ENCODE measurements at places on chromosomes 6 and 20. TPM values are rescaled to one million over a fixed set of nuclear protein-coding genes. Genes with fewer than 3 reads are reported as not detected.

DNA sequence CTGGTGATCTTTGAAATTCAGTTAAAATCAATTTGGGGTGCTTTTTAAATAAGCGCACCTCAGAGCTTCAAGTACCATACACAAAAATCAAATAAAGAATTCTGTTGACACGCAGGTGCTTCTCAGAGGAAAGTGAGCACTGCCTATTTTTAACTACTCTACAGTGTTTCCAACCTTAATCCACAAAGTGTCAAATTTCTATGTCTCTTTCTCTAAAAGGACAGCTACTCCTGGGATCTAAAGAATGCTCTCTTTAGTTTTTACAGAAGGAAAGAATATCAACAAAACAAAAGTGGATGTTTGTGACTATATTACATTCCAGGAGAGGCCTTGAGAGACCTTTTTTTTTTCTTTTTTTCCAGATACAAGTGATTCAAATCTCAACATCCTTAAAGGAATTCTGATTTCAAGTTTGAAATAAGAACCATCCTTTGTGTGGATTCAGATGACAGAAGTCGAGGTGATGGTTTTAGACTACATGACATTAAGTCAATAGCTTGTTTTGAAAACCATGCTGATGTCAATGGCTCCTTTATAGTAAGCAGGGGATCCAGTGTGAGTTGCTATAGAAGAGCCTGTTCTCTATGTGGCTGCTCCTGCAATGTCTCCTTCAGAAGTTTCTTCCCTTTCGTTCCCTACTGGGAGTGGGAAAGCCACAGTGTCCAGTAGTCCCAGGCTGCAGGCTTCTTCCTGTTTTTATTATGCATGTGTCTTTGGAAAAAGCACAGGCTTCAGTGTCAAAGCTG lies 67.2 kb upstream of the DEFB112 start:
- H3K4me1 ChIP-seq: no peaks in the 10 kb centered on the region
- no peak overlapping the region for H3K27ac ChIP-seq
- no peaks in the 10 kb centered on the region for H3K27me3 ChIP-seq
- H3K36me3 ChIP-seq: no peaks in the 10 kb centered on the region
- no peak for DNase-seq

DNA sequence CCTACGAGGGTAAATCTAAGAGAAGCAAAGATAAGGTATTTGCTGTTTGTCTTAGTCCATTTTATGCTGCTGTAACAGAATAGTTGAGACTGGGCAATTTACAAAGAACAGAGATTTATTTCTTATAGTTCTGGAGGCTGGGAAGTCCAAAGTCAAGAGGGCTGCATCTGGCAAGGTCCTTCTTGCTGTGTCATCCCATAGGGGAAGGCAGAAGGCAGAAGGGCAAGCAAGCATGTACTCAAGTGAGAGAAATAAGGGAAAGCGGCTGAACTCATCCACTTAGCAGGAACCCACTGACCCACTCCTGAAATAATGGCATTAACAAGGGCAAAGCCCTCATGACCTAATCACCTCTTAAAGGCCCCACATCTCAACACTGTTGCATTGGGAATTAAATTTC lies 102.7 kb downstream of the AGPAT4 start:
- no peaks in the 10 kb centered on the region for H3K27me3 ChIP-seq
- no peak for DNase-seq
- H3K27ac ChIP-seq: no peak overlapping the region
- no peak overlapping the region for H3K4me3 ChIP-seq
- no peaks in the 10 kb centered on the region for H3K36me3 ChIP-seq

DNA sequence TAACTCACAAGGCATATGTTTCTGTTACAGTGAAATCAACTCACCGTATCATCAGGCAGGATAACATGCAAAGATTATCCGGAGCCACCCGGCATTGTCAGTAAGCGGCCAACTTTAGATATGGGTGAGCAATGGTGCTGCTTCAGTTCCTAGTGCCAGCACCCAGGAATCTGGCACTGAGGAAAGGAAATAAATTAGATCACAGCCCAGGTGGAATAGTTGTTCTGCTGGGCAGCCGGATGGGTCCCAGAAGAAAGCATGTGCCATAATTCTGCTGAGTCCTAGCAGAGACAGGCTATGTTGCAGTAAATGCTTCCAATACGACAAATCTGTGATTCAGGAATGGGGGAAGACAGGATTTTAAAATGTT lies 183.6 kb upstream of the SPTLC3 start:
- H3K4me1 ChIP-seq: no peaks in the 10 kb centered on the region
- H3K27ac ChIP-seq: no peak overlapping the region
- no peak for DNase-seq
- H3K4me3 ChIP-seq: no peak overlapping the region
- H3K36me3 ChIP-seq: no peaks in the 10 kb centered on the region

DNA sequence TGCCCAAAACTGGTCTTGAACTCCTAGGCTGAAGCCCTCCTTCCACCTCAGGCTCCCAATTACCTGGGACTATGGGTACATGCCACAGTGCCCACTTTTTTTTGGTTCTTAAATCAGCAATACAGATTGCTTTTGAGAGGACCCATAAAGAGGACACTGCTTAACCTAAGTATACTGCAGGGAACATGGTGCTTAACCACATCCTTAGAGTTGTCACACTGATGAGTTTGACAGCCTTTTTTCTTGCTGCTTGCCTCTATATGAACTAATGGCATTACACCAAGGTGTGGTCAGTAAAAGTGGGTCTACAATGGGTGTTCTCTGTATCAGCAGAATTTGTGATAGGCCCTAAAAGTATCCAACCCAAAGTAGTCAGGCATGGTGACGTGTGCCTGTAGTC lies 7.2 kb upstream of the SLC35D3 start:
- H3K4me3 ChIP-seq: no peak overlapping the region
- no peaks in the 10 kb centered on the region for H3K4me1 ChIP-seq
- DNase-seq: no peak
- no peak overlapping the region for H3K27ac ChIP-seq
- no peaks in the 10 kb centered on the region for H3K36me3 ChIP-seq
- H3K27me3 ChIP-seq: peaks cover 13% of the 10 kb centered on the region

DNA sequence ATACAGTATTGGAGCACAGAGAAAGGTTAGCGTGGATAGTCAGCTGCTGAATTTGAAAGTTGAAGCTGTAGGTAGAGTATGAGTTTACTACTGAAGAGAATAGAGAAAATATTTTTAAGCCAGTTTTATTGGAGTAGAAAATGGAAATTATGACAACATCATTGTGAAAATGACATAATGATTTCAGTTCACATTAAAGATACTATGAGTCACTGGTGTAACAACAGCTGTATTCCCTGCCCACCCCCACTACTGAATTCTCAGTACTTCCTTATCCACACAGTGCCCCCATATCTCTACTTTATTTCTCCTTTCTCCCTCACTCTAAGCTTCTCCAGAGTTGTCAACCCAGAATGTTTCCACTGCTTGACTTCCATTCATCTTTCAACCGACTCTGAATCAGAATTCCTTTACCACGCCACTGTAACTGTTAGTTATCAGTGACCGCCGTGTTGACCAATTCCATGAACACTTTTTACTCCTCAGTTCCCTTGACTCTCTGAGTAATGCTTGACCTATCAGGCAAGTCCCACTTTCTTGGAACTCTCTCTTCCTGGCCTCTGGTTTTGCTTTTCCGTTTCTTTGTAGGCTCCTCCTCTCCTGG lies 139.6 kb downstream of the AIG1 start:
- H3K4me3 ChIP-seq: no peak overlapping the region
- H3K27ac ChIP-seq: no peak overlapping the region
- no peak for DNase-seq

DNA sequence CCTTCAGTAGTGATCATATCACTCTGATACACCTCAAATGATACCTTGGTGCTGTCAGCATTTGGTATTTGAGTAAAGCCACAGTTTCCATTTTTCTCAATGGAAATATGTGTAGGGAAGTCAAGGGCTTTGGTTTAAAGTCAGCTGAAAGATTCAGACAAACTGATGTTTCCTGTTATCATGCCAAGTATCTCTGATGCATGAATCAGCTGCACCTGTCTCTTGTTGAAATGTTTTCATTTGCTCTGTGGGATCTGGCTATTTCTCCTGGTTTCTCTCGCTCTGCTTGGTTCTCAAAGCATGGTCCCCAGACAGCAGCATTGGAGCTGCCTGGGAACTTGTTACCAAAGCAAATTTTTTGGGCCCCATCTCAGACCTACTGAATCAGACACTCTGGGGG lies 23.5 kb downstream of the ZFP64 start:
- H3K4me3 ChIP-seq: no peak overlapping the region
- DNase-seq: no peak
- H3K27ac ChIP-seq: no peak overlapping the region

DNA sequence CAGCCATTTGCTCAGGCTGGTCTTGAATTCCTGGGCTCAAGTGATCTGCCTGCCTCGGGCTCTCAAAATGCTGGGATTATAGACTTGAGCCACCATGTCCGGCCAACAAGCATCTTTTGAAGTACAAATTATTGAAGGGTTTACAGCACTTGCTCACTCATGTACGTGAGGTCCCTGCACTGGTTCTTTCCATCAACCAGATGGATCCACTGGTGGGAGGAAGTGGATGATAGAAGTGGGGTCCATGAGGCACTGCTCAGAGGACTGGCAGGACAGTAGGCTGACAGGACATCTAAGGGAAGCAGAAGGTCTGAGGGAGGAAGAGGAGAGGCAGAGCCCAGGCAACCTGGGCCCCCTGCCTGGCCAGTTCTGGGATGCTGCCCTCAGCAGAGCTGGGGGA lies 109.2 kb upstream of the NXT1 start:
- no peaks in the 10 kb centered on the region for H3K27me3 ChIP-seq
- H3K27ac ChIP-seq: no peak overlapping the region
- H3K4me1 ChIP-seq: no peaks in the 10 kb centered on the region
- no peak overlapping the region for H3K4me3 ChIP-seq

DNA sequence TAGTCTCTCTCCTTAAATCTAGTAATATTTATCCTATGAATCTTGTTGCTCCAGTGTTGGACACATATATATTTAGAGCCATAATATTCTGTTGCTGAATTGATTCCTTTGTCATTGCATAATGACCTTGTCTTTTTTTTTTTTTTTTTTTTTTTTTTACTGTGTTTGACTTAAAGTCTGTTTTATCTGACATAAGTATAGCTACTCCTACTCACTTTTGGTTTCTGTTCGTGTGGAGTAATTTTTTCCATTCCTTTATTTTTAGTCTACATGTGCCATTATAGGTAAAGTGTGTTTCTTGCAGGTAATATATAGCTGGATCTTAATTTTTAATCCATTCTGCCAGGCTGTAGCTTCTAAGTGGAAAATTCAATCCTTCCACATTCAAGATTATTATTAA lies 166.5 kb downstream of the GMDS start:
- DNase-seq: no peak
- H3K27me3 ChIP-seq: no peaks in the 10 kb centered on the region
- no peak overlapping the region for H3K27ac ChIP-seq
- H3K36me3 ChIP-seq: no peaks in the 10 kb centered on the region
- H3K4me1 ChIP-seq: peaks cover 8% of the 10 kb centered on the region
- H3K4me3 ChIP-seq: no peak overlapping the region

- no peak for DNase-seq
- no peaks in the 10 kb centered on the region for H3K36me3 ChIP-seq
Observed at GRCh38 chr6:163320804-163321203, 93.7 kb upstream of the QKI start.

GRCh38 chr6:84811351-84811750 lies 47.0 kb upstream of the TBX18 start:
- H3K27me3 ChIP-seq: no peaks in the 10 kb centered on the region
- H3K4me3 ChIP-seq: no peak overlapping the region
- DNase-seq: no peak
- H3K36me3 ChIP-seq: no peaks in the 10 kb centered on the region

DNA sequence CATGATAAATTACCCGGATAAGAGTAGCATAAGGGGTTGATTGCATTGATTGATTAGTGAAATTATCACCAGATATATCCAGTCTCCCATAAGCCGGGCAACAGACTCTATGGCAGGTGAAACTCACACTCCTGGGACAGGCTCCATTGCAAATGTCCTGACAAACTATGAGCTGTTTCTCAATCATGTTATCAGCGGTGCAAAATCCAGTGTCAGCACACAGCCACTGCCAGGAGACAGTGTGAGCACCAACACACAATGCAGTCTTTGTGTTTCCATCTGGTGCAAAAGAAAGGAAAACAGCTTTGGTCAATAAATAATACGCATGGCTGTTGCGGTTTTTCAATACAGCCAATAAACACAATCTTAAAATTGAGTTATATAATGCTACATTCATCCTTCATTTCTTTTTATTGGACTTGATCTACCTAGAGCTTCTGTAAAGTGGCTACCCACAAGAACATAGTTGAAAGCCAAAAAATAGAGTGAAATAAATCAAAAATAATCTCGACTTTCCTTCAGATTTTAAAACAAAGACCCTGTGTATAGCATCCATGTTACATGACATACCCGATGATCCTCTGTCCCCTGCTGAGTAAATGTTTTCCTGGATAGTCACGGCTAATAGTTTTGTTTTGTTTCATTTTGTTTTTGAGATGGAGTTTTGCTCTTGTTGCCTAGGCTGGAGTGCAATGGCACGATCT lies 64.3 kb upstream of the AFDN start:
- H3K36me3 ChIP-seq: no peaks in the 10 kb centered on the region
- no peak overlapping the region for H3K27ac ChIP-seq
- no peak for DNase-seq
- no peaks in the 10 kb centered on the region for H3K4me1 ChIP-seq
- H3K27me3 ChIP-seq: no peaks in the 10 kb centered on the region

DNA sequence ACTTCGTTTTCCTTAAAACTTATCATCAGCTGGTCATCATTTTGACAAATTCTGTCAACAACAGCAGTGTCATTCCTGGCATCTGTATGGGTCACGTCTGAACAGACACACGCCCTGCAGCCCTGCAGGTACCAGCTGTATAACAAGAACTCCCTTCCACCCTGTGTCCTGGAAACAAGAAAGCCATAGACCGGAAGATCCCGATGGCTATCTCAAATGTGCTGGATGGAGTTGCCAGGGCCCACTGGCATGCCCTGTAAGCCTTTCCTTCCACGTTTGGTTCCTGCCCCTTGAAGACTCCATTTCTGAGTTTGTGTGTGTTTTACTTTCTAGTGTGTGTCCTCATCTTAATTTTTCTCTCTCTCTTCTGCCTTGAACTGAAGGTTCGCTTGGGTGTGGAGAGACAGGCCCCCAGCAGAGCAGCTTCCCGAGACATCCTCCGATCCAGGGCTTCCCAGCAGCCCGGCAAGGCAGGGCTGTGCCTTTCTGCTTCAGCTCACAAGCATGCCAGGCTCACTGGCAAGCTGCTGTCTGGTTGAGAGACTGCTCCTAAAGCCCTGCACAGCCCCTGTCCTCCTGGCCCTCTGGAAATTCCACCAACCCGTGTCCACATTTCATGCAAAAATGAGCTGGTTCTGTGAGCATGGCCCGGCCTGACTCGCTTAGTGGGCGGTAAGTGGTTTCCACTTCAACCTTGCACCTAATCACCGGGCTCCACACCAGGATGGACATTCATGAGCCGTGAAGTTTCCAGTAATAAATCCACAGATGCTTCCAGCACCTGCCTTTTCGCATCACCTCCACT lies 8.7 kb downstream of the GFRA4 start:
- no peak overlapping the region for H3K4me3 ChIP-seq
- DNase-seq: no peak
- no peaks in the 10 kb centered on the region for H3K36me3 ChIP-seq
- H3K27me3 ChIP-seq: peaks cover 2% of the 10 kb centered on the region

The COL9A1 gene
- total RNA-seq: 1.2 TPM

The ZNF343 gene
- total RNA-seq: 5.2 TPM

The ZNF337 gene
- 16.9 TPM for total RNA-seq

The PLEKHG1 gene
- total RNA-seq: 27.2 TPM

The BPHL gene
- 11.6 TPM for total RNA-seq

The CEP85L gene
- total RNA-seq: 44.3 TPM

The CD83 gene
- 50.9 TPM for total RNA-seq

The SLC12A5 gene
- 0.90 TPM for total RNA-seq

The UNC5CL gene
- total RNA-seq: 2.7 TPM

Measured in thymus (tissue), 14 donors.